Thyroid gland (tissue), 4 donors: ENCODE measurements at places on chromosomes 3 and 15. TPM values are rescaled to one million over a fixed set of nuclear protein-coding genes. Genes with fewer than 3 reads are reported as not detected.

Gene MESP1
- total RNA-seq = 2.1 TPM

Gene HTR3E
- total RNA-seq = not detected

Gene ZNF148
- total RNA-seq = 86.7 TPM

- H3K4me1 ChIP-seq = no peaks in the 10 kb centered on the region
- no peak for DNase-seq
- peak overlapping the region; percentile 69 for H3K4me3 ChIP-seq
- no peaks in the 10 kb centered on the region for H3K36me3 ChIP-seq
Measured at GRCh38 chr3:87088430-87088992, 97.6 kb upstream of the VGLL3 start.

GRCh38 chr3:40739971-40740370 is 215.2 kb downstream of the ZNF621 start:
- no peaks in the 10 kb centered on the region for H3K27me3 ChIP-seq
- H3K4me1 ChIP-seq = no peaks in the 10 kb centered on the region
- no peaks in the 10 kb centered on the region for H3K36me3 ChIP-seq
- H3K27ac ChIP-seq = no peak overlapping the region
- H3K4me3 ChIP-seq = no peak overlapping the region

GRCh38 chr15:87881026-87881425 is 375.5 kb downstream of the NTRK3 start:
- no peaks in the 10 kb centered on the region for H3K27me3 ChIP-seq
- no peak for DNase-seq
- H3K27ac ChIP-seq = no peak overlapping the region
- H3K36me3 ChIP-seq = no peaks in the 10 kb centered on the region

DNA sequence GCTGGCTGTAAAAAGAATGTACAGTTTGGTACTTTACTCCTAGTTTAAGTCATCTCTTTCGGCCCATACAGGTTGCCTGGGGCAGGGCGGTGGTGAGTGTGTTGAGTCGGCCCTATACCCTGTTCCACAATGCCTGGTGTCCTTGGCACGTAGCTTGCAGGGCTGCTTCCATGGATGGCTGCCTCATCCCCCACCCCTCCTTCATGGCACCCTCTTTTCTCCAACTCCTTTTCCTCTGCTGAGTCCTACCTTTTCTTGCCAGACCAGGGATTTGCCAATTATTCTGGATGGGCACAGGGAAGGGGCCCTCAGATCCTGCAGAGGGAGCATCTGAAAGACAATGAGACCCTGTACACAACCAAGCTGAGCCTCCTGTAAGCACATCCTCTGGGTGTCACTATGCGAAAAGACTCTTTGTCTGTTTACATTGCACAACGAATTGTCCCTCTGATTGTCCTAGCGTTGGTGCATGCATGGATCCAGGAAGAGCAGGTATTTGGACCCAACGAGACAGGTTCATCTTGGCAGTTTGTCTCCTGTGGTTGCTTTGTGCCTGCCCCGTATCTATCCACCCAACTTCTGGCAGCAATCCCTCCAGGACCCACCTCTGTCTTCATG is 73.6 kb upstream of the CGNL1 start:
- DNase-seq = no peak
- no peaks in the 10 kb centered on the region for H3K27me3 ChIP-seq
- H3K4me1 ChIP-seq = peaks cover 6% of the 10 kb centered on the region
- H3K4me3 ChIP-seq = no peak overlapping the region
- H3K36me3 ChIP-seq = no peaks in the 10 kb centered on the region
